GOT3 (cell line): ENCODE measurements at places on chromosomes 2 and 18.

- no peak for DNase-seq
Observed at GRCh38 chr2:179561702-179562101, 297.1 kb upstream of the SESTD1 start.

DNA sequence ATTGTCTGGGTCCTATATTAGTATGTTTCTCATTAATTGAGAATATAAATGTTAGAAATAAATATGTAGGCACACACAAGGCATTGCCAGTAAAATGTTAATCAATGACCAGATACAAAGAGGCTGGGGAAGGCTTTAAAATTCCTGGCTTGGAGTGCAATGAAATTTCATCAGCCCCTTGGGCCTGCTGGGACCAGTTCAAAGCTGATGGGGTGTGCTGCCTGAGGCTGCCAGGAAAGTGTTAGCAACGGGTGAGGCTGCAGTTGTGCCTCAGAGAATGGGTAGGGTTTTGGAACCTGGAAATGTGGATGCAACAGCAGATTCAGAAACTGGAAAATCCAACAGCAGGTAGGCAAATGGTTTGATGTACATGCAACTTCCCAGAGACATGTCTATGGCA lies 68.9 kb downstream of the DIPK1C start:
- DNase-seq = no peak

DNA sequence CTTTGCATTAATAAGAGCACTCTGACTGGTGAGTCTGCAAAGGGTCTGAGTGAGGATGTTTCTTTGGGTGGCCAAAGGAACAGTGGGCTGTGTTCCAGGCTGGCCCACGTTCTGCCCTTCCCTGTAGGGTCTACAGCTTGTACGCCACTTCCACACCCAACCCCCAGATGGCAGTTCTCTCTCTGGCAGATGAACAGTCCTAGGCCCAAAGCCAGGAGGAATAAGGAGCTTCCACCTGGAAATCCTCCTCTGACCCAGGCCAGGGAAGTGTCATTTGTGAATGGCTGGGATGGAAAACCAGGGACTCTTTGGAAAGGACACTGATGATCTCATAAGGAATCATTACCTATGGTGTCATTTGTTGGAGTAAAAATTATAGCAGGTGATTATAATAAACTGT lies 6.6 kb downstream of the OTOF start:
- DNase-seq = no peak

- DNase-seq = no peak
Observed at GRCh38 chr2:148603562-148603920, 41.0 kb upstream of the EPC2 start.

GRCh38 chr2:58202404-58202803 lies 38.7 kb downstream of the FANCL start:
- no peak for DNase-seq

DNA sequence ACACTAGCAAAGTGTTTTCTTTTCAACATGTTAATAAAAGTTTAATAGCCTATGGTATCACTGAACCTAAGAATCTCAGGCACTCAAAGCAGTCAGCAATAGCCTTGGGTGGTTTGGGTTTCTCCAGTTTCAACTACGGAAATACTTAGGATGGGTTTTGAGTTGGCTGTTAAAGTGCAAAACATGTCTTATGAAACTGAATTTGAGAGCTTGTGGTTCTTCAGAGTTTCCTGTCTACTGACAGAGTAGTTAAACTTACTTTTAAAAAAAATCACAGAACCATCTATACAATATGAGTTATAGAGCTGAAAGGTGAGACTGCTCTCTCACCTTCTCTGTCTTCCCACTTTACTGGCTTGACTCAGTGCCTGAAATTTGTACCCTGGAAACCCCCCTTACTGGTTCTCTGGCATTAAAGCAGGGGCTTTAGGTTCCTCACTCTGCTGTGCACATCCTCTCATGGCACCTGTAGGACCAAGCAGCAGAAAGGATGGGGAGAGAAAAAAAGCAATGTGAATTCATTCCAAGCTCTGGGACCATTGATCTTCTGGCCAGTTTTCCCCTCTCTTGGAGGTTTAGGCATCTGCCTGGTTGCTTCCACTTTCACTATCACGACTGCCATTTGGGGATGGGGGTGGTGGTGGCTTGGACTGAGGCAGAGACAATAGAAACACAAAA lies 18.1 kb downstream of the CCDC141 start:
- DNase-seq = no peak
